ENCODE measurements at places on chromosomes 12 and 14.

DNA sequence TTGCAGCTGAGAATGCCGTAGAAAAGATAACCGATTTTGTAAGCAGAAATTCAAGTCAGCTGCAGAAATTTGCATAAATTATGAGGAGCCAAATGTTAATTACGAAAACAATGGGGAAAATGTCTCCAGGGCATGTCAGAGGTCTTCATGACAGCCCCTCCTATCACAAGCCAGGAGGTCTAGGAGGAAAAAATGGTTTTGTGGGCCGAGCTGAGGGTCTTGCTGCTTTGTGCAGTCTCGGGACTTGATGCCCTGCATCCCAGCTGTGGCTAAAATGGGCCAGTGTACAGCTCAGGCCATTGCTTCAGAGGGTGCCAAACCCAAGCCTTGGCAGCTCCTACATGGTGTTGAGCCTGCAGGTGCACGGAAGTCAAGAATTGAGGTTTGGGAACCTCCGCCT lies 131.2 kb upstream of the PDE3A start:
- no peak for DNase-seq

DNA sequence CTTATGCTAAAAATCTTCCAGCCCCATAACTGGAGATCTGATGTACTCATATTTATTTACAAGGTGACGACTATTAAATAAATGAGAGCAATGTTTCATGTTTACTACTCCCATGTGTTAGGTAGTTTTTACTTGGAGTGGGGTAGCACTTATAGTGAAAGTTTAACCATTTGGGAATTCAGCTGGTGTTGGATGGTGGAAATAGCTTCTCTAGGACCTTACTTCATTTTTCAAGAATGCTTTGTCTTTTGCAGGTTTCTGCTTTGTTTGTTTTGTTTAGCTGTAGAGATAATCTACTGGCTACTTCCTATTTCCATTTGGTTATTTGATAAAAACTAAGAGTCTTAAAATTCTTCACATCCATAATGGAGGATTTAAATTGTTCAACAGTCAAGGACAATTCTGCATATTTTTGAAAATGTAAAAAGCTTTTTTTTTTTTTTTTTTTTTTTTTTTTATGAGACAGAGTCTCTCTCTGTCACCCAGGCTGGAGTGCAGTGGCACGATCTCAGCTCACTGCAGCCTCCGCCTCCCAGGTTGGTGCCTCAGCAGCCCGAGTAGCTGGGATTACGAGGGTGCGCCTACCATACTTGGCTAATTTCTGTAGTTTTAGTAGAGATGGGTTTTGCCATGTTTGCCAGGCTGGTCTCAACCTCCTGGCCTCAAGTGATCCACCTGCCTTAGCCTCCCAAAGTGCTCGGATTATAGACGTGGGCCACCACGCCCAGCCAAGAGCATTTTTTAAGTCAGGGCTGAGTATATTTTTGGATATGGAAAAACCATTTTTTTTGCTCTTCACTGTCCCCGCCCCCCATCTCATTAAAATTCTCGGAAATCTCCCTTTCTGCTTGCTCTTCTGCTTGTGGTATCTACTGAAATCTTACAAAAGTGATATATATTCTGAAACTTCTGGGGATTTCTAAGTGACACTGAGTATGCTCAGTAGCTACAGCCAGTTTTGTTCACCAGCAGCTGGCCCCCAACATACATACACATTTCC lies 1.4 kb upstream of the ABCD2 start:
- peak; percentile 81 for DNase-seq

DNA sequence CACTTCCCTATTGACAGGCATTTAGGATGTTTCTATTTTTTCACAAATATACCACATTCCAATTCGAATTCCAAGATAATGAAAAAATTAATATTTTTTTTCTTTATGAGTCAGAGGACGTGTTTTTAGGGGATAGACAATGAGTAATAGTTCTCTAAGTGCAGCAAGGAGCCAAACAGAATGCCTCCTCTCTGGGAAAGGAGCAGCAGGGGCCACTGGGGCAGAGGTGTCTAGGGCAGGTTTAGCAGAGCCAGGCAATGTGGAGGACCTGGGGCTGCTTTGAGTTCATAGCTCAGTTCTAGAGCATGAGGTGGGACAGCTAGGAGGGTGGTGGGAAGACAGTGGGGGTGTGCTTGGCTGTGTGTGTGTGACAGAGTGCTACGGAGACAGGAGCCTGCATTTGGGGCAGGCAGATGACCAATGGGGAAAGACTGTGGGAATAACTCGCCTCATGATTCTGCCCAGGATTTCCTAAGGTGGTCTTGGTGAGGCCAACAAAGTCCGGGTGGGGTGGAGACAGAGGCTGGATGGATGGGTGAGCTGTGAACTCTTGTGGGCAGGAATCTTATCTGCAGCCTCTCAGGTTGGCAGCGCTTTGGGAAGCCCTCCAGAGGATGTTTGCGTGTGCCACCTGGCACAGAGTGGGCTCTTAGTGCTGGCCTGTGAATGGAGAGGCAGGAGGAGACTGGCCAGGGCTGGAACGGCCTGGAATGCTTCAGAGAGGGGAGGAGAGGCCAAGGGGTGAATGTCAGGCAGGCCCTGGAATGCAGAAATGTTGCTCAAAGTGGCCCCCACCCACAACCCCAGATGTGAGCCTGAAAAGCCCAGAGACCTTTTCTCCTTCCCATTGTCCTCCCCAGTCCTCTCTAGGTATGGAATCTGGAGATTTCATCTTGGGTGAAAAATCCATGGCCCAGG lies 2.4 kb upstream of the KRT7 start:
- no peak for DNase-seq

DNA sequence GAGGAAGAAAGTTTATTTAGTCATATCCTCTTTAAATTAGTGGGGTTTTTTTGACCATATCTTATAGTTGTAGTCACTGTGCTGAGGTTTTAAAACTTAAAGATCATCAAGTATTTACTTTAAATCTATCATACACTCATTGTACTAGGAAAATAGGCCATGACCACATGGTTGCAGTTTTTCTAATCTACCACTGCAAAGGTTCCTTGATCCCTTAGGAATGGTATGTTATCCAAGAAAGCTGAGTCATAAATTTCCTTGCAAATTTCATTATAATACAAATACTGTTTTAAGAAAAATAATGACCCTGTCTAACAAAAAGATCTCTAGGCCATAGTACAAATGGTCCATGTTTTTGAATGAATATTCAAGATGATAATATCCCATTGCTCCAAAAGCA lies 74.7 kb downstream of the DBX2 start:
- no peak for DNase-seq

DNA sequence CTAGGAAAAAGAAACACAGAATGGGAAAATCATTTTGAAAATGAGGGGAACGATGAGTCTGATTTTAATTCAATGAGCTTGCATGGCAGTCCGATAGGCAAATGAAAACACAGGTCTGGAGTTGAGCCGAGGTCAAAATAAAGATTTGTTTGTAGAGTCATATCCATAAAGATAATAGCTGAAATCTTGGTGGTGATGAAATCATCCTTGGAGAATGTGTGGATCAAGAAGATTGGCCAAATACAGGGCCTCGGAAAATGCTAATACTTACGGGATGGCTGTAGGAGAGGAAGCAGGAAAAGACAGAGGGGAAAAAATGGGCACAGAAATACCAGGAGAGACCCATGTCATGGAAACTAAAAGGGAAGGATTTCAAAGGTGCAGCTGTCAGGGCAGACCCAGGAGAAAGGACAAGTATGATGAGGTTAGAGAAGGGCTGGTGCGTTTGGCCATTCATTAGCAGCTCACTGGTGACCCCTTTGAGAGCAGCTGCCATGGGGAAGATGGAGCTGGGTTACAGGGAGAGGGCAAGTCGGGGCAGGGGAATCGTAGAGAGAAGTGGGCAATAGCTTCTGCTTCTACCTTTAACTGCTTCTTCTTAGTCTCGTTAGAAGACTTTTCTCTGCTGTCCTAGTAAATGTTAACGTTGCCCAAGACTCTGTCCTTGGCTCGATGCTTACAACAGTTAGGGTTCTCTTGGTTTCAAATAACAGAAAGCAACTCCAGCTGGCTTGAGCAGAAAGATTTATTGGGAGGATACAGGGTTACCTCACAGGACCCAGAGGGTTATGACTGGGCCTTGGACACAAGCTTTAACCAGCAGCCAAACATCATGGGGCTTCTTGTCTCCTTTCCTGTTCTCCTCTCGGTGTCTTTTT lies 161.8 kb downstream of the EFCAB11 start:
- DNase-seq: no peak

DNA sequence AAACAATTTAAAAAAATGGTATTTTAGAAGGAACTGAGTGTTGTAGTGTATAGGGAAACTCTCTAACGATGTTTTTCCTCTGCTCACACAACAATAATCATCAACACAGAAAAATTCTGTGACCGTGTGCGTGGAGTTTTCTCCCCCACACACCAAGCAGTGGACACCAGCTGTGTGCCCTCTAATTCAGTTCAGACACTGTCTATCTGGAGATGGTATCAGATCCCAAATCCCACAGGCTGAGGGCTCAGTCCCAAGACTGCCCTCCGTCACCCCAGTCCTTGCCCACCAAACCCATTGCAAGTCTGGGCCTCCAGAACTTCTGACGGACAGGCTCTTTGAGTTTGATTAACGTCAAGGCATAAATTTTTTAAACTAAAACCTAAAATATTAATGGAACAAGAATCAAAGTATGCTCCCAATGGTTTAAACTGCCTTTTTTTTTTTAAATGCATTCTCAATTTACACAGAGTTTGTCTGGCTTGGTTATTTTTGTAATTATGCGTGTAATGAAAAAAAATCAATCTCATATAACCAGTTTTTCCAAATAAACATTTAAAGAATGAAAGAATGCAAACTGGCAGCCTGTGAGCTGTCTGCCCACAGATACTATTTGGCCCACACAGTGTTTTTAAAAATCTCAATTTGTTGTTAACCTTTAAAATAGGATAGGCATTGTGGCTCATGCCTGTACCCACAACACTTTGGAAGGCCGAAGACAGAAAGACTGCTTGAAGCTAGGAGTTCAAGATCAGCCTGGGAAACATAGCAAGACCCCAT lies 19.2 kb downstream of the BLTP3B start:
- DNase-seq: no peak

GRCh38 chr12:65962921-65963861 lies 138.9 kb downstream of the HMGA2 start:
- DNase-seq: peak; percentile 28

- DNase-seq: no peak
Measured at GRCh38 chr14:59823179-59823578, 47.4 kb downstream of the RTN1 start.
